ENCODE measurements at places on chromosomes 6 and 20.

GRCh38 chr6:97064578-97064977, 140.1 kb downstream of the KLHL32 start:
- peak; percentile 26 for DNase-seq

GRCh38 chr6:45685076-45685475, 307.3 kb upstream of the SUPT3H start:
- DNase-seq: no peak

- peak; percentile 27 for DNase-seq
These were observed 278.3 kb upstream of the PLCB4 start for GRCh38 chr20:8790442-8791074.

DNA sequence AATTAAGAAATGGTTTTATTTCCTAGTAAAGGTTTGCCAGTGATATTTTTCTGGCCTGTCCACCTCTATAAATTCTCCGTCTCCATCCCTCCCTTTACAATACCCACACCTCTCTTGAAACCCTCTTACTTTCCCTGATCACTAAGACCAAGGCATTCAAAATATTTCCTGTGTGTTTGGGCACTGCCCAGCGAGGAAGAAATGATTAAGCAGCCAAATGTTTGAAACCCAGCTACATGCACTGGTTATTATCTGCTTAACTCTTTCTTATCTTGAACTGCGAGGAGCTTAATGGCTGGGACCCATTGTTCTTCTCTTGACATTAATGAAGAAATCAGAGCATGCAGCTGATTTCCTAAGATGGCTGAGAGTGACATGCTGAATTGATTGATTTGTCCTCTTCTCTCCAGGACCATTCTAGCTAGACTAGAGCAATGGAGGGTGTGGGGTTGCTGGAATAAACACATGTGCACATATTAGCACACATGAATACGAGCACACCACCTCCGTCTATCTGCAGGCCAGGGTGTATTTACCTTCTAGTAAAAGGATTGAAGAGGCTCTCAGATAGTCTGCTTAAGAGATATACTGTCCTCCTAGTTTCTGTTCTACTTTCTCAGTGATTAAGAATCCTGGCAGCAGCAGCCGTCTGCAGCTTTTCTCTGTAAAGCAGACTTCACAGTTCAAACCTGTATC, 46.1 kb upstream of the PRDM1 start:
- no peak for DNase-seq

DNA sequence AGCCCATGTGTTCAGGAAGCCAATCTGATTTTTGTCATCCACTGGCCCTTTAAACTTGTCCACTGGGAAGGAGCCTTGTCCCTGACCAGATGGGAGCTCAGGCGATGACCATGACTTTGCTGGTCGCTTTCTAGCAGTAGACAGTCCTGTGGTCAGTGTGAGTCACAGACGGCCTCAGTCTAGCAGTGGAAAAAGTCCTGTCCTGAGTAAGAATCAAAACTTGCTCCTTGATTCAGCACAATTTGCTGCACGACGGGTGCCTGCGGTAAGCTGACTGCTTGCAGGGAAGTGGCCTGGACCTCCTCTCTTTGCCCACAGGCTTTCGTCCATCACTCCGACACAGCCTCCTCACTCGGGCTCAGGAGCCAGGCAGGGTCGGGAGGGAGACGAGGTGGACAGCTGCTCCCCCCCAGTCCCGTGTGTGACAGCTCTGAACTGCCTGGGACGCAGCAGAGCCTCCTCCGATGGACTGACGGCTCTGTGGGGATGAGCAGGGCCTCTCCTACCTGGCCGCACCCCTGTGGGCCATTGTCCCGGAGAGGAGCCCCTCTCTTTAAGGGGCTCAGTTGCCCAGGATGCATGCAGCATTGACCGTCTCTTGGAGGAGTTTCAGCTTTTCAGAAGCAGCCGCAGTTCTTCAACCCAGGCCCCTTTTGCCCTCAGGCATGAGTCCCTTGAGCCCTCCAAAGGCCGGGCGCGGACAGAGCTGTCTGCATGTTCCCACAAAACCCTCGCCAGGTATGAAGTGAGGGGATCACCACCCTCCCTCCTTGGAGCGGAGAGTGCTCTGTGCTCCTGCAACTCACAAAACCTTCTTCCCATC, 209.2 kb downstream of the ANKRD60 start:
- DNase-seq: no peak

- no peak for DNase-seq
These were observed 58.1 kb upstream of the SNRPB2 start for GRCh38 chr20:16671753-16672152.

Data from H7 (cell line).